ENCODE measurements at places on chromosomes 13 and 19. TPM values are rescaled to one million over a fixed set of nuclear protein-coding genes. Genes with fewer than 3 reads are reported as not detected.
A peak's percentile ranks its signal among the peaks of the same experiment; 100 is the strongest.

- no peak for DNase-seq
These were observed 56.1 kb downstream of the ENOX1 start for GRCh38 chr13:43730642-43731041.

PCDH20 gene
- 34.5 TPM for total RNA-seq

LYPD3 gene
- total RNA-seq, result 0.35 TPM

LGI4 gene
- total RNA-seq, result 11.6 TPM

DNA sequence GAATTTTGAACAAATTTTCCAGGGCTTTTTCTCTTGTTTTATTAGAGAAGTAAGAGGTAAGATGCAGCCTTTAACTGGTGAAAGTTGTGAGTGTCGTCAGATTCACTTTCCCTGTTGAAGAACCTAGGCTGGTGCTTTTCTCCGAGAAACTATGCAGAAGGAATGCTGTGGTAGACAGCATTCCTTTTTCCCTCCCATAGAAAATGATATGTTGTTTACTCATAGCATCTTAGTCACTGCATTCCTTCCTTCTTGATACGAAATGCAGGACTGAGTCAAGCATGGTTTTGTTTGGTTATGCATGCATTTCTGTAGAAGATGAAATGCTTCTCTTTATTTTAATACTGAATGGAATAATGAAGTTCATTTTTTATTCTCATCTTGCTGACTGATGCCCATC is 3.4 kb downstream of the ITGBL1 start:
- DNase-seq, result no peak

GRCh38 chr19:7631577-7631976 is 1.9 kb downstream of the PCP2 start:
- no peak for DNase-seq

DNA sequence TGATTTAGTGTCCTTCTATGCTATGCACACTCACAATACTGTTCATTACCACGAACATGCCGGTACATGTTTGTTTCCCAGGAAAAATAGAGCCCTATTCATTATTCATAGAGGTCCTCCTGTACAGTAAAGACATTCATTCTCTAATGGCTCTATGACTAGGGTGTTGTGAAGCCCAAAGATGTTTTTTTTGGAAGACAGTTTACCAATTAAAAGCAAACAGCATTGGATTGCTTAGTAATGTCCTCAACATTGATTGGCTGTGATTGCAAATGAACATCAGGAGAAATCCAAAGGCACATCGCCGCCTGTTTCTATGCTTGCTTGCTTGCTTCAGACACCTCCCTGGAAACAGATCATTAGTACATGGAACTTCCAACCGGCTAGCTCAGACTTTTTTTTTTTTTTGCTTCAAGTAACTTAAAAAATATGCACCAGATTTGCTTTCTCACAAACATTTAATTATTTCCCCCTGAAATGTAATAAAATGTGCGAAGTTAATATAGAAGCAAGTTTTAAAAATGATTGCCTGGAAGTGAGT is 8.8 kb upstream of the GPC6 start:
- DNase-seq, result no peak

DNA sequence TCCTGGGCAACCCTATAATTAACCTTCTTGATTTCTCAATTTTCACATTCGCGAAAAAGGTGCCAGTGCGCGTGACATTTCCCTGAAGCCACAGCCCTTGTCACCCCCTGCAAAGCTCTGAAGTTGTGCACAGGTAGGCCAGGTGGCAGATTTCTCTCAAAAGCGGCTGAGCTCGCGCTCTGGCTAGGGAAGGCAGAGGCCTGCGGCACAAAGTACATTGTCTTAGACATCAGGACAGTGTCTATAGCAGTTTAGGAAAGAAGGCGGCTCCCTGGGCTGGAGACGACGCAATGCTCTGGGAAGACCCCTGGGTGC is 42.9 kb upstream of the ZNF14 start:
- no peak for DNase-seq

MAP2K7 gene
- 24.3 TPM for total RNA-seq

- no peak for DNase-seq
These were observed 66.4 kb upstream of the KCTD4 start for GRCh38 chr13:45267215-45267614.

GRCh38 chr19:41528106-41528505 is 47.9 kb upstream of the CEACAM21 start:
- DNase-seq, result no peak

GRCh38 chr19:10353793-10354391 is 14.5 kb upstream of the ICAM3 start:
- DNase-seq, result peak; percentile 81

LGALS4 gene
- 1.4 TPM for total RNA-seq

KLK4 gene
- total RNA-seq, result not detected

GRCh38 chr19:45643927-45644771 is 5.0 kb upstream of the EML2 start:
- no peak for DNase-seq

GRCh38 chr13:35014606-35015213 is 72.6 kb downstream of the NBEA start:
- no peak for DNase-seq

- DNase-seq, result no peak
These were observed 400 bp upstream of the SERP2 start for GRCh38 chr13:44373247-44373600.

- DNase-seq, result peak; percentile 72
These were observed 1.0 kb downstream of the AXL start for GRCh38 chr19:41219924-41220567.

- DNase-seq, result no peak
These were observed 105.1 kb downstream of the FRY start for GRCh38 chr13:32136716-32137115.

GRCh38 chr19:33175886-33176669 is 18.1 kb upstream of the LRP3 start:
- DNase-seq, result peak; percentile 43

GRCh38 chr19:15101479-15102082 is 5.6 kb upstream of the SYDE1 start:
- DNase-seq, result no peak

DNA sequence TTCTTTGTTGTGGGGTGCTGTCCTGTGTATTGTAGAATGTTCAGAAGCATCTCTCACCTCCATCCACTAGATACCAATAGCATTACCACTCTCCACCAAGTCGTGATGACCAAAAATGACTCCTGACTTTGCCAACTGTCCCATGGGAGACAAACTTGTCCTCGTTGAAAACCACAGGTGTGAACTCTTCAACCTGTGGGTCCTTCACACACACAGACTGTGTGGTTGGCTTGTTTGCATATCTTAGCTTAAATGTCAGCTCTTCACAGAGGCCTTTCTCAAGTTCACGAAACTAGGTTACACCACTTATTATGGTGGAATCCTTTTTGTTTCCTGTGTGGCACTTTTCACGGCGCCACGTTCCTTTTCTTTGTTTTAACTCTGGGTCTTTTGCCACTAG is 6.8 kb downstream of the GPC5 start:
- no peak for DNase-seq

- DNase-seq, result no peak
These were observed 894.4 kb upstream of the PCDH9 start for GRCh38 chr13:68124437-68125086.

DNA sequence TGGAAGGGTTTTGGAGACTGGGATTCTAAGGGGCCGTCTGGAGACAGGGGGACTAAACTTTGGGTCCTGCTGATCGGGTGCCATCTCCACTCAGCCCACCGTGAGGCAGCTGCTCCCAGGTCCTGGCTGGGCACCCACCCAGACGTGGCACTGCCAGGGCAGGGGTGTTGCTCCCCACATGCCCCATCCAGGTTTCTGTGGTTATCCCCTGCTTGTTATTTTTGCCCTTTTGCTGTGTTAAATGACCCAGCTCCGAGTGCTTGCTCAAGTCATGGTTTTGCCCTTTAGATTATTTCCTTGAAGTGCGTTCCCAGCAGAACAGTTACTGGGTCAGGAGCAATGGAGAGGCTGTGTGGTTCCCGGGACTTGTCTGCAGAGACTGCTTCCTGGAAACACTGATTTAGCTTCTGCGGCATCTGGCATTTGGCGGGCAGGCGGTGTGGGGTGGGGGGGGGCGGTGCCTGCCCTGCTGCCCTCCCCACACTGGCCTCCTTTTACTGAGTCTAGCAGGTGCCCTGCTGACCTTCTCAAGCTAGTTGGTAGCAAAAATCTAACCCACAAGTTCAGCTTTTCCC is 1.9 kb downstream of the RAB11B start:
- no peak for DNase-seq

ZNF667 gene
- total RNA-seq, result 4.9 TPM

GRCh38 chr13:110790371-110790770 is 76.9 kb downstream of the ING1 start:
- no peak for DNase-seq

DNA sequence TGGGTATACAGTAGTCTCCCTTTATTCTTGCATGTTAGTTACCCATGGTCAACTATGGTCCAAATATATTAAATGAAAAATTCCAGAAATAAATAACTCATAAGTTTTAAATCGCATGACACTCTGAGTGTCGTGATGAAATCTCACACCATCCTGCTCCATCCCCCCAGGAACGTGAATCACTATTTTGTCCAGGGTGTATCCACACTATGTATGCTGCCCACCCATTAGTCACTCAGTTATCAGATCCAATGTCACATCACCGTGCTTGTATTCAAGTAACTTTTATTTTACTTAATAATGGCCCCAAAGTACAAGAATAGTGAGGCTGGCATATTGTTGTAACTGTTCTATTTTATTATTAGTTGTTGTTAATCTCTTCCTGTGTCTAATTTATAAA is 115.8 kb upstream of the SERP2 start:
- DNase-seq, result no peak

PROZ gene
- total RNA-seq, result not detected

DNA sequence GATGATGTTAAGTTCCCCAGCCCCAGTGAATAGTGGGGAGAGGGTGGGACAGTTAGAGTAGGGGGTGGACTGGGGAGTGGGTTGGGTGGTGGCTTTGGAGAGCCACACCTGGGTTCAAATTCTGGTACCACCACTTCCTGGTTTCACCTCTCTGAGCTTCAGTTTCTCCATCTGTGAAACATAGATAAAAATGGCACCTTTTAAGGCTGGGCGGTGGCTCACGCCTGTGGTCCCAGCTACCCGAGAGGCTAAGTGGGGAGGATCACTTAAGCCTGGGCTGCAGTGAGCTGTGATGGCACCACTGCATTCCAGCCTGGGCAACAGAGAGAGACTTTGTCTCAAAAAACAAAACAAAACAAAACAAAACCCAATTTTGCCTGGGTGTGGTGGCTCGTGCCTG is 5.9 kb downstream of the VAV1 start:
- DNase-seq, result no peak

CLDND2 gene
- 1.3 TPM for total RNA-seq

GRCh38 chr13:91017669-91018053 is 329.8 kb upstream of the MIR17HG start:
- peak; percentile 18 for DNase-seq

HRC gene
- 499 TPM for total RNA-seq

GRCh38 chr19:55259540-55260210 is 858 bp upstream of the PPP6R1 start:
- peak; percentile 55 for DNase-seq

DNA sequence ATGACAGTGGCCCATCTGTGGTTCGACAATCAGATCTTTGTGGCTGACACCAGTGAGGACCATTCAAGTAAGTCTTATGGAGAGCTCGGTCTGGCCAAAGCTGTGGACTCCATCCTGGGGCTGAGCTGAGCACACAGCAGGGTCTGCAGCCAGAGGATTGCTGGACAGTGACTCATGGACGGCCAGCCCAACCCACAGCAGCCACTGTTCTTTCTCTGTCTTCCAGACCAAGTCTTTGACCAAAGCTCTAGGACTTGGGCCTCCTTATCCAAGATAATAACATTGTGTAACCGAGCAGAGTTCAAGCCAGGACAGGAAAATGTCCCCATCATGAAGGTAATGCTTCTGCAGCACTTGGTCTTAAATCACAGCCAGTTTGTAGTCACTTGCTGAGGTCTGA is 12.4 kb downstream of the ATP12A start:
- peak; percentile 47 for DNase-seq

DNA sequence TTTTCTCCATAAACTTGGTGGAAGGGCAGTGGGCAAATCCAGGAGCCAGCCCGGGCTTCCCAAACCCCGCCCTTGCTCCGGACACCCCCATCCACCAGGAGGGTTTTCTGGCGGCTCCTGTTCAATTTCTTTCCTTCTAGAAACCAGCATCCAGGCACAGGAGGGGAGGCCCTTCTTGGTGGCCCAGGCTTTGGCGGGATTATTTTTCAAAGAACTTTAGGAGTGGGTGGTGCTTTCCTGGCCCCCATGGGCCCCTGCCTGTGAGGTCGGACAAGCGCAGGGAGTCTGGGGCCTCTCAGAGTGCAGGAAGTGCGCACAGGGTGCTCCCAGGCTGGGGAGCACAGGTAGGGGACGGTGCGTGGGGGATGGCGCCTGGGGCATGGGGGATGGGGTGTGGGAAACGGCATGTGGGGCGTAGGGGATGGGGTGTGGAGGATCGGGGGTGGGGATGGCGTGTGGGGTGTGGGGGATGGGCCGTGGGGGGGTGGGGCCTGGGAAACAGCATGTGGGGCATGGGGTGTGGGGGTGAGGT is 396 bp downstream of the F7 start:
- no peak for DNase-seq

DNA sequence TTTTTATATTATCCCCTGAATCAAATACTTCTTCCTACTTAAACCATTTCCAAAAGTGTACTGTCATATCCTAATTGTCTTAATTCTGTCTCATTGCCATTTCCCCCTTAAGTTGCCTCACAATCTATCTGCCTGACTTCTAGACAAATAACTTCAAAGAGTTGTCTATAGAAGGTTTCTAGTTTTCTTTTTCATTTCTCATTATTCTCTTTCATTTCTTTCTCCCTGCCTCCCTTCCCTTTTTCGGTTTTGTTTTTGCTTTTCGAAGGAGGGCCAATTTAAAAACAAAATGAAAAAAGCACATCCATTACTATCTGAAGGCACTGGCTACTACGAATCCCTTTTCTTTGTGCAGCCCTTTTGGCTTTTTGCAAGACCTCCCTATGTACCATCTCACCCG is 367.2 kb downstream of the DNAJC15 start:
- no peak for DNase-seq

DNA sequence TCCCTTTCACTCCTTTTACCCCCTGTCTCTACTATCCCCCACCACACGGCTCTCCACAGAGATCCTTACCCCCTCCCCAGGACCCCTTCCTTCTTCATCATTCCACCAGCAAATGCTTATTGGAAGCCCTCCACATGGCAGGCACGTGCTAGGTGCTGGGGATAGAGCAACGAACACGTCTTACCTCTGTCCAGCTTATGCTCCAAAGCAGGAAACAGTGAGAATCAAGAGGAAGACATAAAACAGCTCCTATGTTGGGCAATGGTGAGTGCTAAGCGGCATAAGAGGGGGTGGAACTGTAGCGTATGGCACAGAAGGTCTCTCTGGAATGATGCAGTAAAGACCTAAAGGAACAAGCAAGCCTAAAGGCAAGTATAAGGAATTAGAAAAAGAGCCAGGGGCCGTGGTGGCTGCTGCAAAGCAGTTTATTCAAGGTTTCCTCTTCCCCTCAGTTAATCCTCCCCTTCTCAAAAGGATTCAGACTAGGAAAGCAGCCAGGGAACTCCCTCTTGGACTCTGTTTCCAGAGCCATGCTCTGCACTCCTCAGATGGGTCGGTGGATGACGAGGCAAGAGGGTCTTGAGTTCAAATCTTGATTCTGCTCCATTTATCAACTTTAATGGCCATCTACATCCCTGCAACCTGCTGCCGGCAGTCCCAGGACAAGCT is 289.4 kb downstream of the FOXO1 start:
- DNase-seq, result no peak

GRCh38 chr19:40217027-40217810 is 965 bp downstream of the TTC9B start:
- DNase-seq, result no peak

- no peak for DNase-seq
These were observed at the start of gene SIAH3 for GRCh38 chr13:45851171-45851921. Gene SIAH3 (minus strand): TSS chr13:45851753. CDS start chr13:45851629, 124 bp downstream.

TGFBR3L gene
- total RNA-seq, result 9.7 TPM

GRIN3B gene
- total RNA-seq, result not detected
